ENCODE measurements at places on chromosomes 6 and 20.

DNA sequence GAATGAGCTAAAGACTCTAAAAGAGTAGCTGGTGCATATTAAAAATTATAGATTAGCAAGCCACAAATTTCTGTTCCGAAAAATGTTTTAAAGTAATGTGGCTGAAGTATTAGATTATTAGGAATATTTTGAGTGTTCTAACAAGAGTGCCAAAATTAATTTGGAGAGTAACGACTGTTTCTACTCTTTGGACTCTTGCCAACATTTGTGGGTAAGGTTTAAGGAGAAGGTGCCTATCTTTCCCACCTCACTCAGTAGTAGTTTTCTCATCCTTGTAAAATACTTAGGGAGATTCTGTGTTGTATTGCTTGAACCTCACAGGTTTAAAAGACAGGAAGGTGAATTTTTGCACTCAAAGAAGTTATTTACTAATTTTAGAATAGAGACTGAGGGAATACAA lies 5.0 kb downstream of the HSF2 start:
- no peak for DNase-seq

- DNase-seq, result no peak
These were observed 104.7 kb downstream of the ARMC2 start for GRCh38 chr6:108952776-108953486.

- no peak for DNase-seq
These were observed 229.8 kb upstream of the CEP162 start for GRCh38 chr6:84457276-84457675.

GRCh38 chr6:147751232-147751631 lies 242.7 kb downstream of the SAMD5 start:
- no peak for DNase-seq

GRCh38 chr6:21679761-21680265 lies 86.3 kb downstream of the SOX4 start:
- DNase-seq, result no peak

- DNase-seq, result no peak
These were observed 1.9 kb upstream of the EDN1 start for GRCh38 chr6:12288211-12288618.

DNA sequence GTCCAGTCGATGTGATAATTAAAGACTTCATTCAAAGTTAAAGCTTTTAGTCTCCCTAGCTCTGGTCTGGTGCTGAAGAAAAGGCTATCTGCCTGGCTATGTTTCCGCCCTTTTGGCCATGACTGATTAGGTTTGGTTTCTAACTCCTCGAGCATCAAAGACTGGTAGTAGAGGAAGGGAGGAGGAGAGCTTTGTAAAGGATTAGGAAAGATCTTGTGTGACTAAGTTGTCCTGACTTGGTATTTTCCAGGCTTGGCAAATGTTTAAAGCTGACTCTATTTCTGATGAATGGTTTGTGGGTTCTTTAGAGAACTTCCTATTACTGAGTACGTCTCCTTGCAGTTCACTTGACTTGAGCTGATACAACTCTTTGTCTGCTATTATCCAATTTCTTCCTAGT lies 312.9 kb downstream of the GJA1 start:
- DNase-seq, result no peak

- DNase-seq, result no peak
These were observed 64.2 kb upstream of the BTN3A2 start for GRCh38 chr6:26300828-26301227.

DNA sequence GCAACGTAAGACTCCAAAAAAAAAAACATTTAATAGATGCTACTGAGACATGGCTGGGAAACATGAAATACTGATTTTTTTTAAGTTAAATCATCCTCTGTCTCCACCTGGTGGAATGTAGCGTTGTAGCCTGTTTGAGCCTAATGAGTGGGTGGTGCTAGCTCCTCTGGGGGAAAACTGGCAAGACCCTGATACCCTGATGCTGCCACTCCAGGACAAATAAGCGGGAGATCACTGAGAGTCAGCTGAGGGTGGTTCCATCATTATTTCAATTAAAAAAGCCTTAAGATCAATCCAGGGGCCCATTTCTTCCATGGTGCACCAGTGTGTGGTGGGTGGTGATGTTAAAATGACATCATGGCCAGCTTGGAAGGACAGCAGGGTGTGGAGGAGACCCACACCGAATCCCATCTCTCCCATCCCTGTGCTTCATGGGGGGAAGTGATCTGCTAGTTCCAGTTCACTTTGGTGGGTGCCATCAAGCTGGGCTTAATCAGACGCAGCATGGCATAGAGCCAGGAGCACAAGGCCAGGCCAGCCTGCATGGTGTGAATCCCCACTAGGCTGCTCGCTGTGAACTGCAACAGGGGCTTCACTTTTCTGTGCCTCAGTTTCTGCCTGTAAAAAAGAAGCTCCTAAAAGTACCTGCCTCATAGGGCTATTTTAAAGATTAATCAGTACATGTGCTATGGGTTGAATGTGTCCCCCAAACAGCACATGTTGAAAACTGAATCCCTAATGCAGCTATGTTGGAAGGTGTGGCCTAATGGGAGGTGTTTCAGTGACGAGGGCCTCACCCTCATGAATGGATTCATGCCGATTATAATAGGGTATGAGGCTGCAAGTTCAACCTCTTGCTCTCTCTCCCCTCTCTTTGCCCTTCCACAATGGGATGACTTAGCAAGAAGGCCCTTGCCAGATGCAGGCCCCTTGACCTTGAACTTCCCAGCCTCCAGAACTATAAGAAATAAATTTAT lies 13.0 kb upstream of the MRPS10 start:
- no peak for DNase-seq

GRCh38 chr6:112443179-112444065 lies 96.3 kb downstream of the RFPL4B start:
- DNase-seq, result no peak

All from stimulated activated CD4-positive, alpha-beta T cell treated with anti-CD3 and anti-CD28 coated beads, TNF-alpha, amount 100 ng/mL, for 24 hours (primary cell).